H1 (cell line): ENCODE measurements at places on chromosomes 5 and 9.

DNA sequence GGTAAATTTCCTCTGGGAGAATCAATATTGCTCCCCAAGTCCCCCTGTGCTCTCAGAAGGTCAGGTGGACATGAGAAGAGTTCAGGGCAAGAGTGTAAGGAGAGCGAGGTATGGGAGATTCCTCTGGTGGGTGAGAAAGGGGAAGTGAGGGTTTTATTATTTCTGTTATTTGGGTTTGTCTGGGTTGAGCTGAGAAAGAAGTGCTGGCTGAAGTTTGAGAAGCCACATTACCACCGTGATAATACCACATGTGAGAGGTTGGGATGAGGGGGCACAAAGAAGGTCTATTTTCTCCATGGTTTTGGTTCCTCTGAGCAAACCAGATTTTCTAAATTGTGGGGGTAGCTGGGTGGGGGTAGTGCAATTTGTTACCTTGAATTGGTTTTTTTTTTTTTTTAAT lies 350.4 kb downstream of the OSTF1 start:
- no peak for DNase-seq

- no peak for DNase-seq
These were observed 1.9 kb upstream of the RIC1 start for GRCh38 chr9:5626727-5627634.

GRCh38 chr5:165996201-165996875 lies 2295.1 kb upstream of the WWC1 start:
- DNase-seq: no peak

- no peak for DNase-seq
These were observed 128.7 kb upstream of the BOD1 start for GRCh38 chr5:173745123-173745522.

GRCh38 chr5:33892620-33893137 lies 889 bp upstream of the ADAMTS12 start:
- no peak for DNase-seq

DNA sequence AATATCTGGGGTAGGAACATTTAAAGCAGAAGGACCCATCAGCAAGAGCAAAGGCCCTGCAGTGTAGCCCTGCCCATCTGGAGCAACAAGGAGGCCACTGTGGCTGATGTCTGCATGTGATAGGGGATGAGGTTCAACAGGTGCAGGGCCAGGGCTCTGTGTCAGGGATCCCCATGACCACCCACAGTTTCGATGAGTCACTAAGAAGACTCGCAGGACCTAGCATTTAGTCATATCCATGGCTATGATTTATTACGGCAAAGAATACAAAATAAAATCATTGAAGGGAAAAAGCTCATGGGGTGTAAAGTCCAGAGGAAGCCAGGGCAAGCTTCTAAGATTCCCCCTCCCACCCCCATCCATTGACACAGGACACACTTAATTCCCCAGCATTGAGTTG lies 188.6 kb downstream of the ADGRV1 start:
- DNase-seq: no peak

DNA sequence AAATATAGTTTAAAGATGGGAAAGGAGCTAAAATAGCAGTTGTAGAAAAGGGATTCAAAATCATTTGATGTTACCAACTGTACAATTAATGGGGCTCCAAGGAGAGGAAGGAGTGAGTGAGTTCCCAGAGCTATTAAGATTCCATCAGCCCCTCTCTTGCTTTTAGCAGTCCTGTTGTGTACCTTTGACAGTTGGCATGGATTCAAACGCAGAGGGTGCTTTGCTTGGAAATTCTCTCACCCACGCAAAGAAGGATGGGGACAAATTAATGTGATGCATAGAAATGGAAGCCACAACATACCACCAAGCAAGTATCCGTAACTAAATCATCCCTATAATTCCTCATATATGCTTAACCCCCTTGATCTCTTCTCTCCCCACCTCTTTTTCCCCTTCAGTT lies 461.3 kb downstream of the EBF1 start:
- DNase-seq: no peak

DNA sequence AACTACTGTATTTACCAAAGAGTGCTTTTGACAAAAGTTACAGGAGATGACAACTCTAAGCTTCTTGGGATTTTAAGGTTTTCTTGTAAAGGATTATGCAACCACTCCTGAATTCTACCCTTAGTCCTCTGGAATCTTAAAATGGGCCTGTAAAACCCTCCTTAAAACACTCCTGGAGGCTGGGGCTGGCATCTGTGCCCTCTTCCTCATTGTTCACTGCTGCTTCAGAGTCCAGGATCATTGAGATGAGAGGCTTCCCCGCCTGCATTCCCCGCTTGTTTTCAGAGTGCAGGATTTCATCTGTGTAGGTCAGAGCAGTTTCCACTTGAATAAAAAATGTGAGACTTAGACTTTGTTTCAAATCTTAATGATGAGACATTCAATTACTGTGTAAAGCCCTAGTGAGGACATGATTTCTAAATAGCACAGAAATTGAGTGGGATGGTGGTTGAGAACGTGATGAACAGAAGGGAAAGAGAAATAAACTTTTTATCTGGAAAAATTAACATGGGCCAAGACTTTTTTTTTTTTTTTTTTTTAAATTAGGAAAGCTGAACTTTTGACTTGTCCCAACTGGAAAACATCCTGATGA lies 40.4 kb downstream of the PCSK5 start:
- DNase-seq: no peak

- DNase-seq: no peak
These were observed 10.4 kb upstream of the ZNF354B start for GRCh38 chr5:178849316-178849715.

DNA sequence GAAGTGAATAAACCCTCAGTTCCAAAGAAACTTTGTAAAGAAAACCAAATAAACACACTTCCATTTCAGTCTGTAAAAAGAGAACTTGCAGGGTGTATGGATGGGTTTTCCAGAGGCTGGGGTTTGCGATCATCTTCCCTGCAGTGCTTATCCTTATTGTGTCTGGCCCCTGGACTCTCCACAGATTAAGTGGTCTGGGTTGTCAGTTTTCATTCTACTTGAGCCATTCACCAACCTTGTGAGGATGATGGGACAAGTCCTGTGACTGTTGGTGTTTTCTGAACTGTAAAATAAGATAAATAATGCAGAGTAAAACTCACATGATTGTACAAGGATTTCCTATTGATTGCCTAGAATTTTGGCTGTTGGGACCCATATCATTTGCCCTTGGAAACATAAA lies 166.1 kb upstream of the MOCS2 start:
- DNase-seq: no peak

GRCh38 chr9:120904061-120904977 lies 22.3 kb downstream of the TRAF1 start:
- DNase-seq: no peak

GRCh38 chr9:109444771-109445320 lies 53.3 kb downstream of the PTPN3 start:
- DNase-seq: no peak

DNA sequence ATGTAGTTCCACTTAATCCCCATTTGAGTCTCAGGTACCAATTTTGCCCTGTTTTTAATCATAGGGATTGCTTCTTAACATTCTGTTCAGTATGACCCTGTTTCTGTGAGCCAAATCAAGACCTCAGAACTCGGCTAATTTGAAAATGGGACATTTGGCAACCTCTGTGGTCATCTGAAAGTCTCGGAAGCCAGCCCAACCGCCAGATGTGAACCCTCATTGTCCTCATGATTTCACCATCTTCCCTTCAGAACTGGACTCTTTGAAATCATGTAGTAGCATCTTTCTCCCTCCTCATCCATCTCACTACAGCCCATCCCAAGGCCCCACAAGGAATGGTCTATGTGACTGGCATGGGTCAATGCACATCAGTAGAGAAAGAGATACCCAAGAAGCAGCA lies 88.9 kb downstream of the S1PR3 start:
- no peak for DNase-seq

DNA sequence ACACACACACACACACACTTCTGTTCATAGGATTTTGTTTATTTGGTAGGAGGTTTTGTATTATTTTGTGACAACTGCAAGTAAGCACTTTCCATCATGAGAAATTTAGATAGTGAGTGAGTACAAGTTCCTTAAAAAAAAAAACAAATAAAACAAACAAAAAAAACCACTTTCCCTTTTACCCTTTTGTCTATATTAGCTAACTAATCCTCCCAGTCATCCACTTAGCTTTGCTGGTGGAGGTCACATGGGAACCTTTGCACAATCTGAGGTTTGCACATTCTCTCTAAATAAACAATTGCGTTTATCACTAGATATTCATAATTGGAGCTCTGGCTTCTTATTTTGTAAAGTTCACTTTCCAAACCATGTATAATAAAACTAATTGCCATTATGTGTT lies 6.8 kb downstream of the ITGA1 start:
- DNase-seq: no peak

- no peak for DNase-seq
These were observed 96.5 kb upstream of the CAST start for GRCh38 chr5:96565582-96566265.

DNA sequence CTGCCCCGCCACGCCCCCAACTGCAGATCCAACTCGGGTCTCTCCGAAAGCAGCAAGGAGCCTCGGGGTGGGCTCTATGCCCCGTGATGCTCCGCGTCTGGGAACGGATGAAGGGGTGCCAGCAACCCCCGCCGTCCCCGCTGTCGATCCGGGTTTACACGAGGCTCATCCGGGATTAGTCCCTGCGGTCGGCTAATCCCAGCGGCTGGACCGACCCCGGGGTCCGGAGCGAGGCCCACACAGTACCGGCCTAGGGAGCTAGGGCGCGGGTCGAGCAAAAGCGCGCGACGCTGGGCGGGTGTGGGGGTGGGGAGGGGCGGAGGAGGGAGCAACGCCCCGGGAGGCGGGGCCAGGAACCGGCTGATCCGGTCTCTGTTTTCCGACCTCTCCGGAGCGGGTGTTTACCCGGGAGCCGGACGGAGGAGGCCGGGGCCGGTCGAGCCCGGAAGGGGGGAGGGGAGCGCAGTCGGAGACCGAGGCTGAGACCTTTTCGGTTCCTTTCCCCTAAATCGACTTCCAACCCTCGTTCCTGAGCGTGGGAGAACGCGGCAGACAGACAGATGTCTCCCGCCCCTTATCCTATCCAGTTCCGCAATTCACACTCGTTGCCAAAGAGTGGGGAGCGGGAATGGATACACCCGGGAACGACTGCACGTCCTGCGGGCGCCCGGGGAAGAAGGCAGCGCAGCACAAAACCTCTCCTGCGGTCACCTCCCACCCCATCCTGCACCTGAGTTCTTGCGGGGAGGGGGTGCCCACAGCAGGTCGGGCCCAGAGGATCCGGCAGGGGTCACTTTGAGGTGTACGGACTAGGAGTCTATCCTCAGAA lies 28.6 kb downstream of the PCDH1 start:
- peak; percentile 58 for DNase-seq

DNA sequence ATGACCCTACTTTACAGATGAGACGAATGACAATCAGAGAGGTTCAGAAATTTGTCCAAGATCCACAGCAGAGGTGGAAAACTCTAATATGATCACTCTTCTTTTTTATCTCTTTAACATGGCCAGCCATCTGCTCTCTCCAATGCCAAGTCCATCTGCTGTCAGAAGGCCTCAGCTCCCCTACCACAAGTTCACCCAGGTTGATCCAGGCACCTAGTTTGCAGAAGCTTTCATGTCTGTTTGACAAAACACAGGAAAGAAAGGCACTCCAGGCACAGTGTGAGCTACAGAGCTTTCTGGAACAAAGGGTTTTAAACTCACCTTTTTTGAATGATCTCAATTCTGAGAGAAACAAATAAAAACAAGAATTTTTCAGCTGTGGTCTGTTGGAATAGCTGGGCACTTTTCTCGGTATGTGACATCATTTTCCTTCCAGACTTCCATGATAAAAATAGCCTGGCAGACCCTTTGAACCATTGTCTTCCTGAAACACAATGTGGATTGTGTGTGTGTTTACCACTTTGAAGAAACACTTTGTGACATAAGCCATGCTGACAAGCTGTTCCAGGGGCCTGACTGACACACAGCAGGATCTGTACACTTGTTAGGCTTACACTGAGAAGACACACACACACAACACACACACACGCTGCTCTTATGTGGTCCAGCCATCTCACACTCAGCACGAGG lies 214.3 kb downstream of the AGTPBP1 start:
- DNase-seq: no peak

GRCh38 chr9:125380406-125380805 lies 118.8 kb downstream of the GAPVD1 start:
- DNase-seq: no peak

GRCh38 chr5:173287086-173287485 lies 41.1 kb downstream of the STC2 start:
- DNase-seq: no peak

GRCh38 chr5:98069876-98070512 lies 703.5 kb upstream of the RGMB start:
- DNase-seq: no peak
